ENCODE measurements at places on chromosomes 2 and 18.

DNA sequence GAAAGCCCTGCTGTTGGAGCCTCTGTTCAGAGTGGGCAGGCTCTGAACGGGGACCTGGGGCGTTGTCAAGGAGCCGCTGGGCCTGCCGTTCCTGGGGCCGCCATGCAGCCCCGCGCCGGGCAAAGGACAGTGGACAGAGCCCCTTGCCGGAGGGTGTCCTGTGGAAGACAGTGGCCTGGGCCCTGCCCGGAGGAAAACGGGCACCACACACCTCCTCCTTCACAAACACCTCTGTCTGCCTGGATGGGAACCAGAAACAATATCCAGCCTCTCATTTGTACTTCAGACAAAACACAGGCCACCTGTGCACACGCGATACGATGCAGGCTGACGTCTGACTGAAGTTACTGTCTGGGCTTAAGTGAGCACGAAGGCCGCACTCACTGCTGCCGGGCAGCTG lies 233.7 kb downstream of the TWIST2 start:
- DNase-seq = no peak

DNA sequence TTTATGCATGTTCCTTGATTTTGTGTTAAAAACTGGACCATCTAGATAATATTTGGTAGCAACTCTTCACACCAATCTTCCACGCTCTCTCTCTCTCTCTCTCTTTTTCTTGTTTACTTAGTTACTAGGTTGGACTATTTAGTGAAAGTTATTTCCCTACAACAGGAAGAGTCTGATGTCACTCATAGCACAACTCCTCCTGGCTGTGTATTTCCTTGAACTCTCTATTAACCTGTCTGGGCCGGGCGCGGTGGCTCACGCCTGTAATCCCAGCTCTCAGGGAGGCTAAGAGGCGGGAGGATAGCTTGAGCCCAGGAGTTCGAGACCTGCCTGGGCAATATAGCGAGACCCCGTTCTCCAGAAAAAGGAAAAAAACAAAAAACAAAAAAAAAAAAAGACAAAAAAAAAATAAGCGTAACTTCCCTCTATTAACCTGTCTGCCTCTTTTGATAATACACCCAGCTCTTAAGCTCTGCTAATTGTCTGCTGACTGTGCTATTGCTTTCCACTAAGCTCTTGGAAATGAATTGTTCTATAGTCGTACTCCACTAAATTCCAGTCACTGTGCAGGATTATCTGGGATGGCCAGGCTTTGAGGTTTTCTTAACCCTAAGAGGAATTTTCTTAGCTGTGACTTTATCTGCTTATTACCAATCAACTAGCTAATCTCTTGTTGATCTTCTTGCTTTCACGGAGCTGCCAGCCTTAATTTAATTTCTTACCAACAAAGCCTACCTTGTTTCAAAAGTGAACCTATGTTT lies 18.1 kb upstream of the CDH19 start:
- no peak for DNase-seq

DNA sequence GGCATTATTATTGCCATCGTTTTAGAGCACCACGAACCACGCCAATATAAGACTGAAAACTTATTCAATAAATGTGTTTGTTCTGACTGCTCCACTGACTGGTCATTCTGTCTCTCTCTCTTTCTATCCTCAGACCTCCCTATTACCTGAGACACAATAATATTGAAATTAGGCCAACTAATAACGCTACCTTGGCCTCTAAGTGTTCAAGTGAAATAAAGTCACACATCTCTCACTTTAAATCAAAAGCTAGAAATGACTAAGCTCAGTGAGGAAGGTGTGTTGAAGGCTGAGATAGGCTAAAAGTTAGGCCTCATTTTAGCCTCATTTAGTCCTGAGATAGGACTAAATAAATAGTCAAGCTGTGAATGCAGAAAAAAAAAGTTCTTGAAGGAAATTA lies 38.8 kb downstream of the G6PC2 start:
- DNase-seq = no peak

DNA sequence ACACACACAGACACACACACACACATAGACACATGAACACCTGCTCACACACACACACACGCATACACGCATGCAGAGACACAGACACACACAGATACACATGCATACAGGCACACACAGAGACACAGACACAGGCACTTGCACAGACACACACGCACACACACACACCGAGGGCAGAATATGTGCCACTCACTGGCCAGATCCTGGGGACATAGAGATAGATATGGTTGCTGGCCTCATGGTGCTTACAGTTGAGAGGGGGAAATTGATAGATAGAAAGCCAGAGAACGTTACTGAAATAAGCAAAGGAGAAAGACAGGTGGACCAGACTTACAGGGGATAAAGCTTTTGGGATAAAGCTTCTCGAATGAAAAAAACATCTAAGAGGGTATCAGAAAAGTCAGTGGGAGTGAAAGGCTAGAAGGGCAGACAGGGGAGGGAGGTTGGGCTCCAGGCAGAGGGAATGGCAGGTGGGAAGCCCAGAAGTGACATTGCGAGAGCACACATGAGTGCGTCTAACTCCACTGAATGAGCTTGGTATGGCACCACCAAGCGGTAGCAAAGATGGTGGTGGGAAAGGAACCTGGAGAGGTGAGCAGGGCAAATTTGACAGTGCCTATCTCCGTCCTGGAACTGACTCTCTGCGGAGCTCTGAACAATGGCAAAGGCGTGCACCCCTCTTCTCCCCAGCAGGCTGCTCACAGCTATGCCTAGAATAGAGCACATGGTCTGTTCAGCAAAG lies 390.1 kb upstream of the TRIB2 start:
- DNase-seq = no peak

DNA sequence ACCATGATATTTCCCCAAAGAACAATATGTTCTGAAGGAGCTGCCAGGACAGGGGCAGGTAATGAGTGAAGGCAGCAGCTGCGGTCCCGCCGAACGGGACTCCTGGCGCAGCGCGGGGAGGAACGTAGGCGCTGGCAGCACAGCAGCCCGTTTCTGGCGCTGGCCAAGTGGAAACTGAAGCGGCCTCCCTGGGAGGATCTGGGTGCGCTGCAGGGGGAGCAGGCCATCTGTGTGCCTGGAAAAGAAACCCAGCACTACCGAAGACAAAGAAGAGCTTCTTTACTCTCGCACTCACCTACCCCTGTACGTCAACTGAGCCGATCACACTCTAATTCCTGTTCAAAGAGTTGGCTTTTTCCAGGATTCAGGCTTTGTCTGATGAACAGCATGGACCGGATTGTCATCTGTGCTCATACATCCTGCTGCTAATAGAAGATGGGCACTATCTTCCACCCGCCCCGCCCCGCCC lies 11.8 kb downstream of the G6PC2 start:
- no peak for DNase-seq

DNA sequence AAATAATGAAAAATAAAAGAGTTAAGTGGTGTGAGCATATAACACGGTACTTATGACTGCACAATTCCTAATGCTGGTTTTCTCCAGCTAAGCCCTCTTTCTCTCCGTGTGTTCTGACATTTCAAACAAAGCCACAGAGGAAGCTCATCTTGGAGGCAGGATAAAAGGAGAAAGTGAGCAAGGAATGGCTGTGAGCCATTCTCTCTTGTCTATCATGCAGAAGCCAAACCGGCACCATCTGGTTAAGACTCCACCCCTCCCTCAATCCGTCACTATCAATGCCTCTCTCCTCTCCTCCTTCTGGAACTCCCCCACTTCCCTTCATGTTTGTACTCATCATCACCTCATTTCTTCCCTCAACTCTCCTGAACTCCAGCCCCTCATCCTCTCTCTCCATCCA lies 210.4 kb downstream of the TMEM163 start:
- no peak for DNase-seq

DNA sequence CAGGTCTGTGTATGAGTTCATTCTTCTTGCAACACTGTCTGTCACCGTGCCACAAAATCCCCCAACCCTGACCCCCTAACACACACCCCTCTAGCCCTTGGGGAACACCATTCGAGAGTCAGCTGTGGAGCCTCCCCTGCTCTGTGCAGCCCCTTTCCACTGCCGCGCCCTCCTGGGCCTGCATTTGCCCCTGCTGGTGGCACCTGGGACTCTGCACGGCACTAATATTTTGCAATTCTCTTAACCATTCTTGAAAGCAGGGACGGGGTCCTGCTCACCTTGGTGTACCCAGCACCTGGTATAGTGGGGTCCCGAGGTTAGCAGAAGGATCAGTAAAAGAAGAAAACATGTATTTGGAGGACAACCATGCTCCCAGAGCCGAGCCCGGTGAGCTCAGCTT lies 124.0 kb downstream of the HDAC4 start:
- no peak for DNase-seq

DNA sequence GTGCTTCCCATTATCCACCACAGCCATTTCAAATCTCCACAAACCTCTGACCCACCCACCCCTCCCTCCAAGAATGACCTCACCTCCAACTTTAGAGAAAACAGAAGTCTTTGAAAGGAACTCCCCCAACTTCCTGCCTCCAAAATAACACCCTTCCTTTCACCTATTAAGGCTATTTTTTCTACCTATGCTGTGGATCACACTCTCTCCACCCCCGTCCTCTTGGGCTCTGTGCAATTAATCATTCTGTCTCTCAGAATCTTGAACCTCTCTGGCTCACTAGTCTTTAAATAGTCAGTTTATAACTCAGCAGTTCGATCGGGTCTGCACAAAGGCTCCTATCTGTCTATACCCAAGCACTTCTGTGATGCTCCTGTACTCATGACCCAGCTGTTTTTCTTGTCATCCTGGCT lies 37.3 kb upstream of the XPO1 start:
- DNase-seq = no peak

GRCh38 chr2:167103028-167103756 lies 214.9 kb downstream of the XIRP2 start:
- no peak for DNase-seq

- DNase-seq = no peak
These were observed 118.6 kb downstream of the ANKRD44 start for GRCh38 chr2:197191940-197192322.

GRCh38 chr2:231640641-231641111 lies 48.0 kb downstream of the TEX44 start:
- DNase-seq = no peak

GRCh38 chr2:144234542-144234871 lies 285.4 kb downstream of the ZEB2 start:
- DNase-seq = no peak

DNA sequence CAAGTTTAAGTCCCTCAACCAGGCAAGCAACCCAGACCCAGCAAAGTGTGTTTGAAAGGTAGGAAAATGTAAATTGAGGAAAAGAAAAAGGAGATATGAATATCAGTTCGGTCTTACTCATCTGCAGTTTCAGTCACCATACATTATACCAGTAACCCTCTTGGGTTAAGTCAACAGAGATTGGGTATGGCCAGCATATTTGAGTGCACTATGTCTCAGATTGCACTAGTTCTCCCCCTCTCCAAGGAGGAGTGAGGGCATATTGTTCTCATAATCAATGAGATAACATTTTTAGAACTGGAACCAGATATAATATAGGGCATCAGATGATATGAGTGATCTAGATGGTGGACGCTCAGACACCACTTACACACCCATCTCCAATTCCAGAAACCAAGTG lies 141.5 kb downstream of the COPS8 start:
- DNase-seq = no peak

- no peak for DNase-seq
These were observed 116.3 kb downstream of the DYM start for GRCh38 chr18:49344096-49344495.

- DNase-seq = no peak
These were observed 57.0 kb downstream of the CIB4 start for GRCh38 chr2:26584191-26584590.

GRCh38 chr2:159961451-159961850 lies 101.0 kb downstream of the PLA2R1 start:
- no peak for DNase-seq

GRCh38 chr2:233414777-233415570 lies 60.7 kb downstream of the DGKD start:
- DNase-seq = no peak

GRCh38 chr2:172109988-172110811 lies 7.5 kb upstream of the DLX2 start:
- no peak for DNase-seq

DNA sequence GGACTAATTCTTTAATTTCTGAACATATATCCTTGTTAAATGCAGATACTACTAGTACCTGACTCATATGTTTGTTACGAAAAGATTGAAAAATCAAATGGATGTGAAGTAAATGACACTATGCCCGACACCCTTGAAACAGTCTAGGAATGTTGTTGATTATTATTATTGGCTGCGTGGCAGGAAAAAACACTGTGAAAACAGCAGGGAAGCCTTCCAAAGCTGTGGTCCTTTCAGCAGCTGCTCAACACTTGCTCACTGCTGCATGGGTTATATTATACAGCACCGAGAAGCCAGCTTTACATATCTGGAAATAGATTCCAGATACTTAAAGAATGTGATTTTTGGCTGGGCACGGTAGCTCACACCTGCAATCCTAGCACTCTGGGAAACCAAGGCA lies 26.5 kb downstream of the CRYGD start:
- DNase-seq = no peak

GRCh38 chr2:67130531-67131256 lies 266.4 kb upstream of the ETAA1 start:
- no peak for DNase-seq

- no peak for DNase-seq
These were observed 124.2 kb upstream of the SIX3 start for GRCh38 chr2:44817256-44817655.
